ENCODE measurements at places on chromosomes 4 and X.

DNA sequence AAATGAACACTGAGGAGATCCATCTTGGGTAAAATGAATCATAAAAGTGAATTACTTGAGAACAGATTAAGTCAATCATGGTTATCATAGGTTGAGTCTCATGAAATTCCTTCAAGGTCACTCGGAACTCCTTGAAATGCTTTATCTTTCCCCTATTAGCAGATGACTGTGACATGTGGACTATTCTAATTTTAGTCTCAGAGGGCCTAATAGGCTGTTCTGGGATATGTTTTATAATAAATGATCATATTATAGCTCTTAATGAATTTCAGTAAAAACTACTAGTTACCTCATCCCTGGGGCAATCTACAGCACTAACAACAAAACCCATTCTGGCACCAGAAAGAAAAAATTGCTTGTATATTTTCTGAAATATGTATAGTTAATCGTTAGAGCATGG is 44.7 kb downstream of the SPATA4 start:
- H3K4me1 ChIP-seq, result no peaks in the 10 kb centered on the region
- no peaks in the 10 kb centered on the region for H3K36me3 ChIP-seq
- no peak overlapping the region for H3K4me3 ChIP-seq
- no peak overlapping the region for H3K27ac ChIP-seq
- no peaks in the 10 kb centered on the region for H3K27me3 ChIP-seq
- DNase-seq, result no peak

- no peak for DNase-seq
- H3K4me1 ChIP-seq, result no peaks in the 10 kb centered on the region
- no peak overlapping the region for H3K4me3 ChIP-seq
- H3K36me3 ChIP-seq, result no peaks in the 10 kb centered on the region
Observed at GRCh38 chr4:74450298-74450683, 5.4 kb downstream of the AREG start.

GRCh38 chr4:10740891-10741620 is 56.5 kb upstream of the CLNK start:
- no peak overlapping the region for H3K4me3 ChIP-seq
- H3K27me3 ChIP-seq, result no peaks in the 10 kb centered on the region
- no peak overlapping the region for H3K27ac ChIP-seq
- H3K4me1 ChIP-seq, result no peaks in the 10 kb centered on the region
- no peak for DNase-seq

DNA sequence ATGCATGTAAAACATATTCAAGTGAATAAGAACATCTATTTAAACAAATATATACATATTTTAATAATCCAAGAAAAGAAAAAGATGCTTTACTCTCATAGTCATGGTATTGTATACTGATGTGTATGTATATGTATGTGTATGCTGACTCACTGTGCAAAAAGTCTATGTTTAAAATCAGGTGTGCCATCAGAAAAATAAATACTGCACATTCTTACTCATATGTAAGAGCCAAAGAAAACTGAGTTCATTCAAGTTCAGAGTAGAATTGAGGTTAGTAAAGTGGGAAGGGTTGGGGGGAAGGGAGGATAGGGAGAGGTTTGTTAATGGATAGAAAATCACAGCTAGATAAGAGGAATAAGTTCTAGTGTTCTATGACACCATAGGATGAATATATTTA is 403.9 kb upstream of the SMIM31 start:
- no peaks in the 10 kb centered on the region for H3K4me1 ChIP-seq
- DNase-seq, result no peak
- no peak overlapping the region for H3K27ac ChIP-seq
- H3K36me3 ChIP-seq, result no peaks in the 10 kb centered on the region
